Stimulated activated CD4-positive, alpha-beta T cell treated with anti-CD3 and anti-CD28 coated beads, Interleukin-4, amount 100 ng/mL, for 24 hours (primary cell): ENCODE measurements at places on chromosomes 4 and X.

DNA sequence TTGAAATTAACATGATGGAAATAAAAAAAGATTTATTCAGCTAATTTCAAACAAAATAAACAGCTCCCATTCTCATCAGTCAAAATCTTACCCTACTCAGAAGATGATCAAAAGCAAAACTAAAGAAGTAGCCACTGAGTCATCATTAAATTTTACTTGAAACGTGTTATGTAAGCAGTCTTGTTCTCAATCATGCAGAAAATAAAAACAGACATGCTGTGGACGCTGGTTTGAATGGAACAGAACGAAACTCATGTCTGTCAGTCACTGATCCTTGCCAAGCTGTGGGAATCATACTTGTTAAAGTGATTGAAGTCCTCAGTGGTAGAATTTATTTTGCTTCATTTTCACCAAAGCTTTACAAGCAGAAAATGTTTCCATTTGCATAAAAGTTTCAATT, 77.2 kb upstream of the TLR3 start:
- DNase-seq, result no peak

DNA sequence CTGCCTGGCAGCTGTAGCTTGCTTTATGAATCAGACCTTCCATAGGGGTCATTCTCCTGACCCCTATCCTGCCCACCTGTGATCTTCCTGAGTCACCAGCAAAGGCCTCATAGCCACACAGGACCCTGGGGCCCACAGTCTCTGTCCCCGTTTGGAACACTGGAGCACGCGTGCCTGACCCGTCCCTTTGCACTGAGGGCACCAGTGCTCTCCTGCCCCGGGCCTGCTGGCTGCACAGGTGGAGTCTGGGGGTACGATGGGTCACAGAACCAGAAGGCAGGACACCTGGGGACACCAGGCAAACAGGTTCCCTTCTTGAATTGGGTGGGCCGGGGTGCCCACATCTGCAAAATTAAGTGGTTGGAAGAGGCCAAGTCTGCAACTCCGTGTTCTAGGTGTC, 97.2 kb downstream of the CPZ start:
- no peak for DNase-seq

DNA sequence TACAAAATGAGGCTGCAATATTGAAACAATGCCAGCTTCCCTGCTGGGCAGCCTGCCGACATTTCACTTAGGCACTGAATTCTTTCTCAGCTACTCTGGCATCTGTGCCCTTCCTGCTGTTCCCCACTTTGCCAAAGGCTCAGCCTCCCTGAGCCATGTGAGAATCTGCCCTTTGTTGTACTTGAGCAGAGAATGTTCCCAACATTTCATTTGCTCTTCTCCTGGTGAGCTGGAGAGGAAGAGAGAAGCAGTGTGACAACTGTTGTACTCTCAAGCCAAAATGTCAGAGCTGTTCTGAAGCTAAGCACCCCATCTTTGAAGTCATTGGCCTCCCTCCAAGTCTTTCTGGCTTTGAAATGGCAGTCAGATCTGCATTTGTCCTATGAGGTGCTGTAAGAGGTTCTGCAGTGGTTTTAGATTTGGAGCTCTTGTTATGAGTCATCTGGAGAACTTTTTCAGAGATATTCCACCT, 32.5 kb downstream of the LANCL3 start:
- DNase-seq, result no peak

GRCh38 chrX:108270739-108271396, 167.4 kb downstream of the COL4A6 start:
- no peak for DNase-seq

GRCh38 chrX:27350476-27350875, 112.7 kb downstream of the PPP4R3C start:
- no peak for DNase-seq

DNA sequence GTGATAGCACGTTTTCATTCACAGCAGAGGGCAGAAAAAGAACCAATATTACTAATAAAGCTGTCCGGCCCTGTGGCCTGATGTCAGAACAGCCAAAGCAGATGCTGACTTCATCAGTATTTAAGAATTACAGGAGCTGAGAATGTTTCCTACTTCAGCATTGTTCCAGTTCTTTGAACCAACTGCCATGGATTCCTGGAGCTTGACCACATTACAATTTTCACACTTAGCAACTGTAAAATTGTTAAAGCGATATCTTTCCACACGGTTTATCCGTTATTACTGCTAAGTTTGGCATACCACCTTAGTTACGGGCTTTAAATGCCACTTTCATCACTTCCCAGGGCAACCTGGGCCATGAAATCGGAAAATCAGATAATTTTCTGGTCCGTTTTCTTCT, 118.2 kb downstream of the EPHA5 start:
- DNase-seq, result no peak

DNA sequence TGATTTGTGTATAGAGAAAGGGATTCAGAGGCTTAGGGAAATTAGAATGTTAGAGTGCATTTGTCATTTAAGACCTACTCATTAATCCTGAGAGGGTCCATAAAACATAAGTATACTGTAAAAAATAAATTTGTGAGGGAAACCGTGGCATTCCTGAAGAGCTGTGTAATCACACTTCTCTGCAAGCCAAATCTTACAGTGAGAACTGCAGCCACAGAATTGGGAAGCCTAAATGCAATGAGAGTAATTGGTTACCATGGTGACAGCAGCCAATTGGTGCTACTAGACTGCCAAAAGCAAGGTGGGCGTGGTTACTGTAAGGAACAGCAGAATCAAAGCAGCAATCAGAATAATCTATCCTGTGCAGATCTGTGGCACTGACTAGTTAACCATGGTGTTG, 345.2 kb upstream of the GRID2 start:
- DNase-seq, result no peak

- peak; percentile 7 for DNase-seq
Measured at GRCh38 chr4:154622598-154622997, 10.1 kb upstream of the FGG start.

DNA sequence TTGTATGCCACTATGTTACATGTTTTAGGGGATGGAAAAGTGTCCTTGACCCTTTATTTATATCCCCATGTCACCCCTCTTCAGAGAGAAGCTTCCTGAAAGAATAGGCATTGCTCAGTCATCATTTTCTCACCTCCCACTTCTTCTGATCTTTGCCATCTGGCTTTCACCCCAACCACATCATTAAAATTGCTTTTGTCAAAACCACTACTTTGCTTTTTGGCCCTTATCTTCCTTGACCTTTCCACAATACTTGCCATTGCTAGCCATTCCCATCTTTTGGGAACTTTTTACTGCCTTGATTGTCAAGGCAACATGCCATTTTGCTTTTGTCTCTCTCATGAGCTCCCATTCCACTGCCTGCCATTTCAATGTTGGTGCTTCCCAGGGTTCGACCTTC, 14.9 kb upstream of the FAM9B start:
- no peak for DNase-seq

GRCh38 chr4:26721685-26722084, 137.8 kb downstream of the TBC1D19 start:
- no peak for DNase-seq

DNA sequence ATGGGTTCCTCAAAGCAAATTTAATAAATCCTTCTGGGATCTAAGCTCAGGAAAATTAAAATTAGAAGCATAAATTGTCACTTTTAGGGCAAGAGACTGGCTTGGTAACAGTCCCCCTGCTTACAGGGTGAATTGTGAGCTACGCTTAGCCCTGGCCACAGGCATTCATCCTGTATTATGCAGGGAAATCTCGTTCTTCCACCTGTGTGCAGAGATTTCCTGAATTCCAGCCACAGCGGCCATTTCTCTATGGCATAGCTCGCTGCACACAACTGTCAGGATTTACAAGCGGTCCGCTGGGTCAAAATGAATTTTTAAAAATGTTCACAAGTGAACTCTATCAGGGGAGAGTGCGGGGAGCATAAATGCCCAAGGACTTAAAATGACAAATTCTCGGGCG, 111.9 kb downstream of the DCTD start:
- DNase-seq, result no peak

GRCh38 chr4:98976716-98977115, 18.8 kb upstream of the METAP1 start:
- no peak for DNase-seq

- DNase-seq, result no peak
Measured at GRCh38 chr4:94536049-94536448, 84.3 kb downstream of the PDLIM5 start.
